ENCODE measurements at places on chromosomes 1 and 21.

DNA sequence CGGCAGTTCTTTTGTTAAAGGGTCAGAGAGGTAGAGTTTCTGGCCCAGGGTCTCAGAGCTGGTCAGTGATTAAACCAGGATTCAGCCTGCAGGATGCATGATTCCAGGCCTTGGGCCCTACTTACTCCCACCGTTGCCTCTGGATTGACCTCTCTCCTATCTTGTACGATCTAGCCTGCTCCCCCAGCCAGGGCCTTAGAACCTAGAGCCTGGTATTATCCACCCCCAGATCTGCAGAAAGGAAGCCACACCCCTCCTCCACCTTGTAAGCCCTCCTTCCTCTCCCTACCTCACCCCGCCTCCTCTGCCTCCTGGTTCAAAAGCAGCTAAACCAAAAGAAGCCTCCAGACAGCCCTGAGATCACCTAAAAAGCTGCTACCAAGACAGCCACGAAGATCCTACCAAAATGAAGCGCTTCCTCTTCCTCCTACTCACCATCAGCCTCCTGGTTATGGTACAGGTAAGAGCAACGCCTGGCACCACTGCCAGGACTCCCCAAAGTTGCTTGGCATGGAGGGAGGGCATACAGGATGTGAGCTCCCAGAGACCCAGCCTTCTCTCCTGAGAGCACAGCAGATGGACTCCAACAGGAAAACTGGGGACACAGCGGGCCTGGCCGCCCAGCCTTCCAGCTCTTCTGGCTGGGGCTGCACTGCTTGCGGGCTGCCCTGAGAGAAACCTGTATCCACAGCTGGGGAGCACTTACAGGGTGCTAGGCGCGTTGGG lies at the start of gene CD52:
CD52 (plus strand) TSS at position 347 of the 726 bp plus-strand sequence; CDS start at position 407, 60 bp downstream.
- peak; percentile 53 for DNase-seq

DNA sequence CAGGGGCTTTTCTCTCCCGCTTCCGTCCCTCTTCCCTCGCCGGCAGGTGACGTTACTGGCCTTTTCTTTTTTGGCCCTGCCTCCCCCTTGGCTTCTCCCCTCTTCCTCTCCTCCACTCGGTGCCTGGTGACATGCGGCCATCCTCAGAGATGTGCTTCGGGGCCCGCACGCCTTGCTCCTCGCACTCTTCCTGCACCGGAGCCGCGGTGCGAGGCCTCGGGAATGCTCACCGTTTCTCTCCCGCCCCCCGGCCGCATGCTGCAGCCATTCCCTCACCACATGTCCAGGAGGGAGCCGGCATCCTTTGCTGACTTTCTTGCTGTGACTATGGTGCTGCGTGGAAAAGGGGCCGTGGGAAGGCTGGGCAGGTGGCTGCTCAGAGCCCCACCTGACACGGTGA lies 39.3 kb downstream of the PDE9A start:
- DNase-seq: no peak

DNA sequence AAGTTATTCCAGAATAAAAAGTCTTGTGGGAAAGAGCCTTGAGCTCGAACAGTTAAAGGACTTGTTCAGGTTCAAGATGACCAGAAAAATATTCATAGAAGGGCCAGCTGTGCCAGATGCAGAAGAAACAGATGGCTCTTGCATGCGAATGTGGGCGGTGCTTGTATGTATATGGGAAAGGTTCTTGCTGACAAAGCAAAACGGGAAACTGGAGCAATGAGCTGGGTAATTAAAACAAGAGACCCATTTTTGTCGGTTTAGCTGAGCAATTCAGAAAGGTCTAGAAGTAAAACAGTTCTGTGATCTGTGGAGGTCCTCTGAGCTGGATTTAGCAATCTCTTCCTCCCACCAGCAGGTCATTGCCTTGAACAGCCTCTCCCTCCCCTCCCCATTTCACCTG lies 107.2 kb upstream of the MARK1 start:
- DNase-seq: no peak

- no peak for DNase-seq
Measured at GRCh38 chr1:218983433-218983832, 190.2 kb upstream of the LYPLAL1 start.

DNA sequence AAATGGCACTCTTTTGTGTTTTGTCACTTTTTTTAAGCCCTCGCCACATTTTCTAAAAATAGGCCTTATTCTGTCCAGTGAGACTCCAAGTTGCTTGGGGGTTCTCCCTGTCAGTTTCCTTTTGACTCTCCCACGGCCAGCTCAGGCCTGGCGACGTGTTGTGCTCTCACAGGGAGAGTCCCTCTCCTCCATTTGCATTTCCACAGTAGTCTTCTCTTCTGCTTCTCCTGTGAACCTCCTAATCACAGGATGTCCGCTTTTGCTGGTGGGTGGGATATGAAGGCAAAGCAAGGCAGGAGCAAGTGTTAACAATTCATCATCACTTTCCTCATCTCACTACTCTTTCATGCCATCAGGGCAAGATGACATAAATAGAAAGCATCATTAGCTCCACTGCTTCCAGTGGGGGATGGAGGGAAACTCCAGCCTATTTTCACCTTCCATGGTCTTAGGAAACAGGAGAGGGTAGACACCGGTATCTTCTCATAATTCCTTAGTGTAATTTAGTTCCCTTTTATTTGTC lies 99.8 kb downstream of the INTS7 start:
- peak; percentile 19 for DNase-seq

GRCh38 chr1:204461331-204462228 lies 33.0 kb downstream of the PIK3C2B start:
- DNase-seq: no peak

- no peak for DNase-seq
Measured at GRCh38 chr1:234902774-234903547, 225.7 kb downstream of the TOMM20 start.

DNA sequence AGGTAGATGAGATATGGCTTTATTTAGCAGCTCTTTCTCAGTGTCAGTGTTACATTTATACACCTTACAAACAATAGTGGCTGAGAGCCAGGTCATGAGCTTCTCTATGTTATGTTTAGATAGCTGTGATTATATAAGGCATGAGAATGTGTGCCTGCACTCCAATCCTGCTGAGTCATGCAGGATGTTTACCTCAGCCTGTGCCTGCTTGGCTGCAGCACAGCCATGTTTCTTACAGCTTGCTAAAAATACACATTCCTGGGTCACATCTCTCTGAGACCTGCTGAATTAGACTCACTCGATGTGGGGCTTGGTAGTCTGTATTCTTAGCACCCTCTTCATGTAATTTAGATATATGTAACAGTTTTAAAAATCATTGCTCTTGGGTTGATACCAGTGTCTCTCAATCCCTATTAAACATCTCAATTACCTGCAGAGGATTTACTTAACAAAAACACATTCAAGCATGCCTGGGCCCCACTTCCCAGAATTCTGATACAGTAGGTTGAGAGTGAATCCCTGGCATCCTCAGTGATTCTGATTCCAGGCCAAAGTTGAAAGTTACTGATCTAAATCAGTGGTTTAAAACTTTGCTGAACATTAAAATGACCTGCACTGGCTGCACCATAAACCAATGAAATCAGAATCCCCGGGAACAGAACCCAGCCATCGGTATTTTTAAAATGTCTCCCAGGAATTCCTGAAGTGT lies 107.5 kb downstream of the GDAP2 start:
- no peak for DNase-seq

DNA sequence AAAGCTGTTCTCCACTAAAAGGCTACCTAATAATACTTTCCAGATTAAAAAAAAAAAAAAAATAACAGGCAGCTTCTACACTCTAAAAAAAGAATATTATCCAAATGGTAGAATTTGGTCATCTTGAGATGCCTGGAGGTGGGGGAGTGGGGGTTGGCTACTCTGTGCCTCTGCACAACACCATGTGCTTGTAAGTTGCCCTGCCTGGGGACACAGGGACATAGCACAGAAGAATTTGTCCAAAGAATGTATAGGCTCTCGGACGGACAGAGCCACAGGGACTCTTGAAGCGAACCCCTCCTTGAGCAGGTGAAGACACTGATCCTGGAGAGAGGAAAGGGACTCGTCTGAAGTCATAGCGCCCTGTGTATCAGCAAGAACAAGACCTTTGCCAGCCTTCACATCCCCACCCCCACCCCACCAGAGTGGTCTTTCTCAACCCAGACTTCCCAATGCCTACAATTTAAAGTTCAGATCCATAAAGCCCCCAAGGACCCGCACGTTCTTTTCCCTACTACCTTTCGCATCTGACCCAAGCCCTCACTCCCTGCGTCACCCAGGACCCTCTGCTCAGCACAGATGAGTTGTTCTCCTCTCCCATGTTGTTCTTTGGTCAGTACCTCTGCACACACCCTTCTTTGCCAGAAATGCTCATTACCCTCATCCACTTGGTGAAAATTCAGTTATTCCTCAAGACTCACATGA lies 72.6 kb downstream of the LGR6 start:
- no peak for DNase-seq

DNA sequence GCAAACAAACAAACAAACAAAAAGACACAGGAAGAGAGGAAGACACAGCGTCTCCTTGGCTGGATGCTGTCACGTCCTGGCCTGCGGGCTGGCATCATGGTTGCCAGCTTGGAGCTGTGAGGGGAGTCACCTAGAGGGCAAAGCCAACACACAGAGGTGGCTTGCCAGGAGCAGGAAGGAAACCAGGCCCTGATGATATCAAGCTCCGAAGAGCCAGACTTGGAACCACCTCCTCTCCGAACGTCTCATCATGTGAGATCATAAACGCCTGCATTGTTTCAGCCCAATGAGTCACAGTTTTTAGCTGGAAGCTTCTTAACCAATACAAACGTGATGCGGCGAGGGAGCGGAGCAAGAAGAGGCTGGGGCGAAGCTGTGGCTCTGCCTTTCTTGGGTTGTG lies 8.7 kb downstream of the PLA2G2D start:
- no peak for DNase-seq

DNA sequence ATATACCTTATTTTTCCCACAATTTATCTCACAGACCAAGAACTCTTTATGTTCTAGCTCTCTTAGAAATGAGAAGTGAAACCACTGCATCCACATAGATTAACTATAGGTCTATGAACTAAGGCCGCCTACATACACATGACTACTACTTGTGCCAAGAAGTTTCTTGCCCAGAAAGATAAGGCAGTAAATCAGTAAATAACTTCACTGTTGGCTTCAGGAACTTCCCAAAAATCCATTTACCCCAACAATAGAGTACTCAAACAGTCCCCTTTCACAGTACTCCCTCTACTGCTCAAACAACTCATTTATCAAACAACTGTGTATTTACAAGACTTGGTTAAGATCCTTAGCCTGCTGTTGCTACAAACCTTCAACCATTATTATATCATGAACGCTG lies 96.5 kb downstream of the NME7 start:
- DNase-seq: no peak

DNA sequence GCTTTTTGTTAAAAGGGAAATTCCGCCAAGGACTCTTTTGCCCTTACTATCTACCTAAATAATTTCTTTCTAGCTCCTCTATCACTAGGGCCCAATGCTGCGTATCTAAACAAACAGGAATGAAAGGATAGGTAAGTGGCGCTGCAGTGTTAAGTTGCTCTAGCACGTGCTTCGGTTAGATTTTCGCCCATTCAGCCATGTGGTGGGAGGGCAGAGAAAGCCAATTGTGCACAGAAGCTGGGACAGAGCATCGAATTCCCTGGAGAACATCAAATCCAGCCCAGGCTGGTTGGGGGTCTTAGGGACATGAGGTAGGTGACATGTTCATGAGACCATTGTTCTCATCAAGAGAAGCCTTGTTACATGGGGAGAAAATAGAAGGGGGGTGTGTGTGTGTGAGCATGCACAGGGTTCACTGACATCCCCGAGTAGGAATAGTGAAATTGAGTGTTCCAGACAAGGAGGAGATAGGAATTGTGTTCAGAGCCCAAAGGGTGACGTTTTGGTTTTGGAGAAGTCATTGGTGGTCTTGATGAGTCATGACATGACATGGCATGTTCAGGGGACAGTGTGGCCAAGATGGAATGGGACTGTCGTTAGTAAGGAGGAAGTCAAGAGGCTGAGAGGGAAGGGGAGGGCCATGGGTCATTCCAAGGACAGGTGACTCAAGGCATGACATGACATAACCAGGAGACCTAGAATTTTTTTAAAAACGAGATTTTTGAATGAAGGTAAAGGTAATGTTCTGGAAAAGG lies 107.1 kb downstream of the TLR5 start:
- no peak for DNase-seq

- no peak for DNase-seq
Measured at GRCh38 chr1:3641816-3642215, 8.1 kb downstream of the WRAP73 start.

DNA sequence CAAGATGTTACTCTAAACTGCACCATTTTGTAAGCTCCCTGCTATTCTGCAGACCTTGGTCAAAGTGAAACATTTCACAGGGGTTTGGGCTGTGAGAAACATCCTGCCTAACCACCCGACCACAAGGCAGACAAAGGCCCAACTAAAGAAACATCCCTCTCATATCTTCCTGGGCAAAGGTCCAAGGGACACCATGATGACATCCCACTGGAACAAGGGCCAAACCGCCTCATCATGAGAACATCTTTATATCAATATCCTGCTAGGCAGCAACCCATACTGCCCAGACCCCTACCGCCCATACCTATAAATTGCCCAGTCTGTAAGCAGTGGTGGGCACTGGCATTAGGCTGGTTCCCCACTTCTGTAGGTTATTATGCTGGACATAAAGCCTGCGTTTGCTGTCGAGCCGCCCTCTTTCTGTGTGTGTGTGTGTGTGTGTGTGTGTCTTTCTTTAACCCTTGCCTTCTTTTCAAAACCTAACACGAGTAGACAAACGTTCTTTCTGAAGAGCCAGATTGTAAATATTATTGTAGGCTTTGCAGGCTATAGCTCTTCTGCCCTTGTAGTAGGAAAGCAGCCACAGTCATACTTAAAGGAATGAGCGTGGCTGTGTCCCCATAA lies 1.0 kb upstream of the PPIE start:
- DNase-seq: no peak

DNA sequence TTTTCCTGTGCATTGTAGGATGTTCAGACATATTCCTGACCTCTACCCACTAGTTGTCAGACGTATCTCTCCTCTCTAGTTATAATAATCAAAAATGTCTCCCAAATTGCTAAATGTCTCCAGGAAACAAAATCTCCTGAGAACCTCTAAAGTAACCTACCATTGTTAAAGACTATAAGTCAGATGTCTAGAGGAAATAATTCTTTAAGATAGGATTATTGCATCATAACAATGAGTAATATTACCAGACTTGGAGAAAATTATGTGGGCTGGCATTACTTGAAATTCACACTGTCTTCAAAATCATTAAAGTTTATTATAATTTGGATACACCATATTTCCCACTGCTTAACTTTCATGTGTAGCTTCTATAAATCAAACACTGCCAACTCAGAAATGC lies 643.0 kb upstream of the ADGRL2 start:
- no peak for DNase-seq

GRCh38 chr1:171081314-171081753 lies 9.4 kb upstream of the FMO3 start:
- no peak for DNase-seq

DNA sequence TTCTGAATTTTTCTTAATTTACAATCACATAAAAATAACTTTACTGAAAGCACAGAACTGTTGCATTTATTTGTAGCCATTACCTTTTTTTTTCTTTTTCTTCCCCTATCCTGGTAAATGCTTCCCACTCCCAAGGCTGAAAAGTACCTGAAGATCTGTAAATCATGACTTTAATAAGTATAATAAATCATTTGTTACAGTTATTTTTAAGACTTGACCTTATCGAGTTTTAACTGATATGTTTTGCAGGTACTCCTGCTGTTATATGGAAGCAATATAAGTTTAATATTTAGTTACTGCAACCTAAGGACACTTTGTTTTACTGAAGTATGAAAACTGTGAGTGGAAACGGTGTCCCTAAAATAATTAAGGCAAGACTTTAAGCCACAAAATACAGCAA lies 142.6 kb downstream of the TTLL7 start:
- DNase-seq: no peak

- no peak for DNase-seq
Measured at GRCh38 chr1:20280341-20280740, 10.3 kb upstream of the VWA5B1 start.
